Stimulated activated CD4-positive, alpha-beta T cell treated with anti-CD3 and anti-CD28 coated beads, TNF-alpha, amount 100 ng/mL, for 24 hours (primary cell): ENCODE measurements at places on chromosomes 6 and 20.

- no peak for DNase-seq
Measured at GRCh38 chr6:26552640-26553188, 14.5 kb downstream of the HMGN4 start.

- no peak for DNase-seq
Measured at GRCh38 chr6:169230322-169230665, 23.4 kb downstream of the THBS2 start.

DNA sequence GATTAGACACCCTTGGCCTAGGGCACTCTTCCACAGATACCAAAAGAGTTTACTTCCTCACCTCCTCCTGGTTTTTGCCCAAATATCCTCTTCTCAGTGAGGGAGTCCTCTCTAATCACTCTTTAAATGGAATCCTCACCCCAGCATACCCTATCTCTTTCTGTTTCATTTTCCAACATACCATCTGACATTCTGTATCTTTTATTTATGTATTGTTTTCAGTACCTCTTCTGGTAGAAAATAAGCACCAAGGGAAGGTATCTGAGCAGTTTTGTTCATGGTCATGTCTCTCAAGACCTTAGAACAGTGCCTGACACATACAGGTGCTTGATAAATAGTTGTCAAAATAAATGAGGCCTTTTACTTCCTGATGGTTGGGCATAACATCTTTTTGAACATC, 55.1 kb downstream of the KIAA0408 start:
- no peak for DNase-seq

DNA sequence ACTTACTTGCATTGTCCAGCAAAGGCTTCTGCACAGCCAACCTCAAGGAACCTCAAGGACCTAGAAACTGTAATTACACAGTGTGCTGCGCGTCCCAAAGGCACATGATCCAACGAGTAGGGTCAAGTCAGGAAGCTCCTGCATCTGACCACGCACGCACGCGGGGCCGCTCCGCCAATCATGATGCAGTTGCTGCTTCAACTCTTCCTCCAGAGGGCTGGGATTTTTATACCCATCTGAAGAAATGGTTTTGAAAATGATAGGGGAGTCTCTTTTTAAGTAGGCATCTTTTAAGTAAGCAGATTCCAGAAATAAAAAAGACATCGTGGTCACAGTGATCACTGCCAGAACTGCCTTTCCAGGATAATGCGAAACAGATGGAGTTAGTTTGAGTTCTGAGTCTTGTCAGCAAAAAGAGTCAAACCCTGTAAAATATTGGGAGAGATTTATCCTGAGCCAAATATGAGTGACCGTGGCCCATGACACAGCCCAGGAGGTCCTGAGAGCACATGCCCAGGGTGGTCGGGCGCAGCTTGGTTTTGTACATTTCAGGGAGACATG, 34.0 kb downstream of the KIF25 start:
- no peak for DNase-seq

GRCh38 chr6:43900916-43901732, 131.1 kb downstream of the VEGFA start:
- DNase-seq = no peak

DNA sequence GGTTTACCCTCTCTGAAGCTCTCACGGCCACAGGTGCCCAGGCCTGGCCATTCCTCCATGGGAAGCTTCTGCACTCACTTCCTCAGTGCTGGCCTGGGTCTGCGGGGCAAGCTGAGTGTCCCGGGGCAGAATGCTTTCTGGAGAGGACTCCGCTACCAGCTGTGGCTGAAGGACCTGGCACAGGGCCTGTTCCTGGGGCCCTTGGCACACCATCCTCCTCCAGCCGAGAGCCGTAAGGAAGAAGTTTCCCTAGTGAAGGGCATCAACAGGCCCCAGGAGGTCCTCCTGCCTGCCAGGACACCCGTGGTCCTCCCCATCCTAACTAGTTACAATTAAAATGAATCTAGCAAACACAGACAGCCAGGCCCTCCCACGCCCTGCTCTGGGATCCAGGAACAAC, 14.0 kb upstream of the KCNK15 start:
- DNase-seq = no peak

DNA sequence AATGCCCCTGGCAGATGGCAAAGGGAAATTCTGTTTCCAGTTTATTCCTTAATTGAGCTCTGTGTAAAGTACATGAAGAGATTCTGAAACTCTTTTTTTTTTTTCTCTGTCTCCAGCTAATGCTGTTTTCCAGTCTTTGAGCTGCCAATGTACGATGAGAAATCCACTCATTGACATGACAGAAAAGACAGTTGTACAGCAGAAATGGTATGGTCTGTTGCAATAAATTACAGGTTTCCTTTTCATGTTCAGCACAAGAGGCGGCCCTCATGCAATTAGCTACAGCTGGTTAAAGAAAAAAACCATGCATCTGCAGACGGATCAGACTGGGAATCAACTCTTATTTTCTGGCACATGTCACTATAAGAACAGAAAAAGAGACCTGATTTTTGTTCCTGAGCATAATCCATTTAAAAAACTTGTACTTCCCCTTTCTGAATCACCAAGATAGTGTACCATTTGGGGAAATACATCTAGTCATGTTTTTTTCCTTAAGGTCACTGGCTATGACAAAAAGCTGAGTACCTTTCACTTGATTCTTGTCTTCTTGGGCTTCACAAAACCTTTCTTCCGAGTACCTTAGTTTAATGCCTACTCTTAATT, 289.8 kb upstream of the PREP start:
- no peak for DNase-seq

GRCh38 chr6:5149891-5150290, 64.8 kb downstream of the PPP1R3G start:
- DNase-seq = no peak

- no peak for DNase-seq
Measured at GRCh38 chr6:136922685-136923006, 545 bp downstream of the SLC35D3 start.

DNA sequence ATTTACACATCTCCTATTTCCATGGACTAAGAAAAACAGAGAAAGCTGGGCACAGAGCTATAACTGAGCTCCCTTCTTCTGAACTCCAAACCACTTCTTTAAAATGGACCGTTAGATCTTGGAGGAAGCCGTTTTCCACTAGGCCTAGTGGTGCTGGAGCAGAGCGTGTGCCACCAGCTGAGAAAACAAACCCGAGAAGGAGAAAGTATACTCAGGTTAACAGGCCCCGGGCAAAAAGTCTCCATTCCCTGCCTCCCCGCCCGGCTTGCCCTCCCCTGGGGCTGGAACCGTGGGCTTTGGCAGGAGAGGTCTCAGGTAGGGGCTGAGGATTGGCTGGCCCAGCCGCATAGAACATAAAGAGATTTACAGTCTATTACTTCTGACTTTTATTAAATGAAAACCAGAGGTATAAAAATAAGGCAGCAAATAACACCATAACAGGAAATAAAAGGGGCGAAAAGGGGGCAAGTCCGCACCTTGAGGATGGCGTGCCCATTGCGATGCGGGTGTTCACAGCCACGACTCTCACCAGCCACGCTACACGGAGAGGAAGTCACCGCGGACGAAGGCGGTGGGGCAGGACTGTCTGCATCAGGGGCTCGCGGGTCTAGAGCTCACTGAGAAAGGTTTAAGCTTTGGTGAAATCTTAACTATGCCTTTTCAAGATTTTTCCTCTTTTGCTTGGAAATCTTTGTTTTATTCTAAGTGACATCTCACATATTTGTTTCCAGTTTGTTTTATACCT, 191.2 kb upstream of the GMDS start:
- no peak for DNase-seq

DNA sequence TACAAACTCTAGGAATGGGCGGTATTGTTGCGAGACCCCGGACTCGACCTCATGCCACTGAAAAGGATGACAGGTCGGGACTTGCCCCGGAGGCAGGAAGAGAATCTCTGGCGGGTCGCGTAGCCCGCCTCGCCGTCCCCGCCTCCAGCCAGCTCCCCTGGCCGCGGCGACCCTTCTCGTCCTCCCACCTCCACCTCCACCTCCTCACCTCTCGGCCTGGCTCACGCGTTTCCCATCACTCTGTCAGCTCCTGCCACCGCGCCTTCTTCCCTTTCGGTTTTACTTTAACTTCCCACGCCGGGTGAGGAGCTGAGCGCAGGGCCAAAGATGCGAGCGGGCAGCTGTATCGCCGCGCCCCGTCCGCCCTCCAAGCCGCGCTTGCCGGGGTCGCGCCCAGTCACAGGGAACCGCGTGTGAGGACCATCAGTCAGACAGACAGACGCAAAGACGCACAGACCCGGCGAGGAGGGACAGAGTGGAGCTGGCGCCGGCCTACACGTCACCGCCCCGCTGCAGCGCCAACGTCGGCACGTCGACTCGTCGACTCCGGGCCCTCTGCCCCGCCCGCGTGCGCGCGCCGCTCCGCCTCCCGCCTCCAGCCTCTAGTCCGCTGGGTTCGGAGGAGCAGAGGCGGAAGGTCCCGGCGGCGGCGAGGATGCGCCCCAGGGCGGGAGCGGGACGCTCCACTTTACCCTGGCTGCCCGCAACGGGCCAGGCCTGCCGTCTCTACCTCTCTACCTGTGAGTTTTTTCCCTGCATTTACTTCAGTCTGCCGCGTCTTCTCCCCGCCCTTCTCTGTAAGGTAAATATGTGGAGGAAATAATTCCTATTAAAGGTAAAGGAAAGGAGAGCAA, at the start of gene ASCC3:
Gene ASCC3 (minus strand): TSS at position 477 of the 854 bp plus-strand sequence. CDS start 13,332 bp downstream, outside the sequence.
- DNase-seq = peak; percentile 92
